ENCODE measurements at places on chromosomes 13 and 19.

- DNase-seq, result no peak
These were observed 133.9 kb downstream of the SLITRK6 start for GRCh38 chr13:85665286-85665685.

DNA sequence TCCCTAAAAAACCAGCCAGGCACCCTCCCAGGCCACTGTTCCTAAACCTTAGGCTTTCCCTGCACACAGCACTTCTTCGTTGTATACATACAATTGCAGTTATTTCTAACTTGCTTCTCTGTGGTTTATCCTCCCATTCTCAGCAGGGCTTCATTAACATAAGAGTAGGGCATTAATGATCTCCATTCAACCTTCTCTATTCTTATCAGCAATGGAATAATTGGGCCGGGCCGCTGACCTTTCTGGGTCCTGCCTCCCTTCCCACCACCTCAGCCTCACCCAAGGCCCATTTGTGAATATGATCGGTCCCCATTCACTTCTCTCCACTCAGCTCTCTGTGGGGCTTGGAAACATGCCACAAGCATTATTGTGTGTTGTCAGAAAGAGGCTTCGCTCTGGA, 184.2 kb downstream of the SUCLA2 start:
- DNase-seq, result no peak

- DNase-seq, result no peak
These were observed 1116.1 kb downstream of the PCDH9 start for GRCh38 chr13:66113882-66114526.

DNA sequence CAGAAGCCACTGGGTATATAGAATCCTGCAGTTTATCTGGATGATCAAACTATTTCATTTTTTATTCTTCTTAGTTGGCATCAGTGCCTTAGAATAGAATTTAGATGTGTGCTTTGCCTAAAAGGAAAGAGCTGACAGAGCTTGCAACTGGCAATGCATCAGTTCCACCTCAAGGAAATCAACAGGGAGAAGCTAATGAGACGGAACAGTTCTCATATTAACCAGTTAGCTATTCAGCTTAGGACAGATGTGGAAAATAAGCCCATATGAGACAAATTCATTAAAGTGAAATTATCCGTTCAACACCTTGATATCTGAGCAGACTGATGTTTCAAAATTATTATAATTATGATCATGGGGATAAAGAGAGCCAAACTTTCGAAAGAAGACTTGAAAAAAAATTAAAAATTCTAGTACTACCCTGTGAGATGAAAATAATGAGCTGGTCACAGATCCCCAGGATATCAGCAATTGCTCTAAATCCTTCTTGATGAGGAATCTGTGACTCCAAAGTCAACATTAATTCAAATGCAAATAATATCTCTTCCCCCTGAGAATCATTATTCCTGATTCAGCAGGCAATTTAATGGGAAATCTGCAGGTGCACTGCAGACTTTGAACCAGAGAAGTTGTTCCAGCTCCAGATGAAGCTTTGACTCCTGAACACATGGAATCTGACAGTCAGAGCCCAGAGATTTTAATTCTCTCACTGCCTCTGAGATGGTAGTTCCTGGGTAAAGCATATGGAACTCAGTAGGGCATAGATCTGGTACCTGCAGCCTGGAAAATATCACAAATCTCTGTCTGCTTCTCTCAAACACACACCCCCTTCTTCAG, 486.8 kb downstream of the FOXO1 start:
- no peak for DNase-seq

DNA sequence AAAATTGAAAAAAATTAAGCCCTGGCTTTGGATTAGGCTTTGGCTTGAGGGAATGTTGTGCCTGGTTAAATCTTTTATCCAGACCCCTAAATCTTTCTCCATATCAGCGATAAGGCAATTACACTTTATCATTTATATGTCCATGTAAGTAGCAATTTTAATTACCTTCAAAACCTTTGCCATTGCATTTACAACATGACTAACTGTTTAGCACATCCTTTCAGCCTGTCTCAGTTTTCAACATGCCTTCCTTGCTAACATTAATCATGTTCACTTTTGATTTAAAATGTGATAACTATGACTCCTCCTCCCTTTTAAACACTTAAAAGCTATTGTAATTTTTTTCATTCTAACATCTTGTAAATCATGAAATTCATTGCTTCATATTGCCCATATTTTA, 583.7 kb downstream of the SLITRK1 start:
- DNase-seq, result no peak

GRCh38 chr19:38647966-38648768, 718 bp downstream of the ACTN4 start:
- no peak for DNase-seq

GRCh38 chr19:49831592-49831991, 13.5 kb downstream of the MED25 start:
- no peak for DNase-seq

DNA sequence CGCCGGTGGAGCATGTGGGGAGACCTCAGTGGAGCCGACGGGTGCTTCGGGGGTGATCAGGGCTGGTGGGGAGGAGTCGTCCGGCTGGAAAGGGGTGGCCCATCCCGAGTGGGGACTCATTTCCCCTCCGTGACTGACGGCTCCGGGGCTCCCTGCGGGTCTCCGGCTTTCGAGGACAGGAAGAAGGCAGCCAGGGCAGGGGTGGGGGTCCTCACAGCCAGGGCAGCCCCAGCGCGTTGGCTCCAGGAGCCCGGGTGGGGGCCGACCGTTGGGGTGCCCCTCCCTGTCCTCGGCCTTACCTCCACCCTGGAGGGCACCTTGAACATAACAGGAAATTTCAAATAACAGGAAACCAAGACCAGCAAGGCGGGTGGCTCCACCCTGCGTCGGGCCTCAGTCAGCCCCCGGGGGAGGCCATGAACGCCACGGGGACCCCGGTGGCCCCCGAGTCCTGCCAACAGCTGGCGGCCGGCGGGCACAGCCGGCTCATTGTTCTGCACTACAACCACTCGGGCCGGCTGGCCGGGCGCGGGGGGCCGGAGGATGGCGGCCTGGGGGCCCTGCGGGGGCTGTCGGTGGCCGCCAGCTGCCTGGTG, at the start of gene S1PR4:
S1PR4 (plus strand) TSS at position 393 of the 596 bp plus-strand sequence; CDS start at position 417, 24 bp downstream.
- no peak for DNase-seq

DNA sequence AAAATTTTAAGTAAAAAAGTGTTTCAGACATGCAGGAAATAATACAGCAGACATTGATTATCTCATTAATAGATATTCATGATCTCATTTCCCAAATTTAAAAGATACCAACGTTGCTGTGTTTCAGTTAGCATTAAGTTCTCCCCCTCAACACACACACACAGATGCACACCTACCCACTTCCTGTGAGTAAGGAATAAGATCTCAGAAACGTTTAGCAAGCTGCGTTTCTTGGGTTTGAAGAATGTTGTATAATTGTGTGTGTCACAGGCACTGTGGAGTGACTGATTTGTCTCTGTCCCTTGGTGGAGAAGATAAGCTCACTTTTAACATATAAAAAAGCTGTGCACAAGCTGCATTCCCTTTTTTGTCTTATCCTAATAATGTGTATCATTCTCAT, 196.8 kb downstream of the PDS5B start:
- no peak for DNase-seq

DNA sequence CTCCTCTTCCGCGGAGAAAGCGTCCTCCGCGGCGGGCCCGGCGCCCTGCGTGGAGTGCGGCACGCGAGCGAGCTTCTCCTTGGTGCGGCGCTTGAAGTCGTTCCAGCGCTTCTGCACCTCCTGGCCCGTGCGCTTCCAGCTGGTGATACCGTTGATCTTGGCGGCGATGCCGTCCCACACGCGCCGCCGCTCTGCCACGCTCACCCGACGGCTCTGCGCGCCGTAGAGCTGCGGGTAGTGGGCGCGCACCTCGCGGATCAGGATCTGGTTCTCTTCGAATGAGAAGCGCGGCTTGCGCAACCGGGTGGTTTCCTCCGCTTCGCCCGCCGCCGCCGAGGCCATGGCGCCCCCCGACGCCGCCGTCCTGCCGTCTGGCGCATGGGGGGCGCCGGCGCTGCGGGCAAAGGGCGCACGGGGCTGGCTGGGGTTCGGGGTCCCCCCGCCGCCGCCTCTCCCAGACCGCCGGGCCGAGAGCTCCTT, 941 bp downstream of the MYPOP start:
- no peak for DNase-seq

- DNase-seq, result no peak
These were observed 14.3 kb downstream of the DLEU7 start for GRCh38 chr13:50829226-50829625.

- DNase-seq, result no peak
These were observed 4.1 kb downstream of the CCDC70 start for GRCh38 chr13:51865838-51866237.

- peak; percentile 20 for DNase-seq
These were observed 14.6 kb downstream of the VSIG10L start for GRCh38 chr19:51327066-51328001.

DNA sequence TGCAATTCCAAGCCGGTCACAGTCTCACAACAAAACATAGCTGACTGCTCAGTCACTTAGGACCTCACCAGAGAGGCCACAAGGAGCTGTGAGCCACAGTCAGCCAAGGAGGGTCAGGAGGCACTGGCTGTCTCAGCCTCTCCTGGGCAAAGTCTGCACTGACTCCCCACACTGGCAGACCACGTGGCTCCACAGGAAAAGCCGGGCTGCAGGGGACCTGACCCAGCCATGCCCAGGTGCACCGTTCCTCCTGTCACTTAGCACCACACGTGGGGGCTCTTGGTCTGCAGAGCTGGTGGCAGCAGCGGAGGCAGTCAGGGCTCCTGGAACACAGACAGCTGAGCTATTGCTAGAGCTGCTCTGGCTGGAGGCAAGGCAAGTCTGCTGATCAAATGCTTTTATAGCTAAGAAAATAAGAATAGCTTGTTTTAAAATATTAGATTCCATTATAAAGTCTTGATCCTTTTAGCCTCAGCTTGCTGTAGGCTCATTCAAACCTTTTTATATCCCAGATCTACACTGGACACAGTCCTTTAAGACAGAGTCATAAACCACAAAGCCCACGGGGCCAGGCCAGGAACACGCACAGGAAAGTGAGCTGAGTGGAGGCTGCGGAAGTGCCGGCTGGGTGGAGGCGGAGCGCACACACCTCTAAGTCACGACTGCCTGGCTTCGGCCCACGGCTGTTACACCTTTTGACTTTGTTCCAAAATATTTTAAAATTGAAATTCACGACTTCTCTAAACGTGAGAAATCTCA, 744.1 kb downstream of the UQCRFS1 start:
- no peak for DNase-seq

GRCh38 chr13:35468195-35468594, 8.3 kb downstream of the MAB21L1 start:
- DNase-seq, result no peak

GRCh38 chr13:36706755-36707154, 32.9 kb downstream of the SERTM1 start:
- no peak for DNase-seq

DNA sequence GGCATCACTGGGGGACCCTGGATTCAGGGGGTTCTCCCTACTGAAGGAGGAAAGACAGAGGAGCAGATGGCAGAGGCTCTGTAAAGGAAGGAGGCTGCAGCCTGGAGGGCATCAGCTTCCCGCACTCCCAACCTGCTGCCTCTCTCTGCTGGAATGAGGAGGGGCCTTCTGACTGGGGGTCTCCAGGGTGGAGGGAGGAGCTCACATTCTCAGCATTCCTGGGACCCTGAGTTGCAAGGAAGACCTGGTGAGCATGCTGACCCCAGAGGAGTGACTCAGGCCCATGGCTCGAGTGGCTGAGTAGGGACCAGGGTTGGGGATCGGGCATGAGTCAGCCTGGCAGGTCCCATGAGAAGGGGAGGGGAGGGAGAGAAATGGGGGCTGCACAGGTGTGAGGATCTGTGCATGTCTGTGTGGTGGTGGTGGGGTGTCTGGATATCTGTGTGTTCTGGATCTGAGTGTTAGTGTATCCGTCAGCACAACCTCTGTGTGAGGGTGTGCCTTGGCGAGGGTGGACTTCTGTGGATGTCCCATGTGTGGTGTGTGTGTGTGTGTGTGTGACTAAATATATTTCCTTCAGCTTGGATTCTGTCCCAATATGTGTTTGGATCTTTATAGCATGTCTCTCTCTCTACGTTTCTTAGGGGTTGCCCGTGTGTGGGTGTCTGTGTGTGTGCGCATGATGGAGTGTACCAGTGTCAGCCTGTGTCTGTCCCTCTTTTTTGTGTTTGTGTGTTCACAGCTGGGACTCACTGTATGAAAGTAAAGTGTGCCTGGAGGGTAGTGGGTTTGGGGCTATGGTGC, 4.6 kb downstream of the AXL start:
- DNase-seq, result no peak

DNA sequence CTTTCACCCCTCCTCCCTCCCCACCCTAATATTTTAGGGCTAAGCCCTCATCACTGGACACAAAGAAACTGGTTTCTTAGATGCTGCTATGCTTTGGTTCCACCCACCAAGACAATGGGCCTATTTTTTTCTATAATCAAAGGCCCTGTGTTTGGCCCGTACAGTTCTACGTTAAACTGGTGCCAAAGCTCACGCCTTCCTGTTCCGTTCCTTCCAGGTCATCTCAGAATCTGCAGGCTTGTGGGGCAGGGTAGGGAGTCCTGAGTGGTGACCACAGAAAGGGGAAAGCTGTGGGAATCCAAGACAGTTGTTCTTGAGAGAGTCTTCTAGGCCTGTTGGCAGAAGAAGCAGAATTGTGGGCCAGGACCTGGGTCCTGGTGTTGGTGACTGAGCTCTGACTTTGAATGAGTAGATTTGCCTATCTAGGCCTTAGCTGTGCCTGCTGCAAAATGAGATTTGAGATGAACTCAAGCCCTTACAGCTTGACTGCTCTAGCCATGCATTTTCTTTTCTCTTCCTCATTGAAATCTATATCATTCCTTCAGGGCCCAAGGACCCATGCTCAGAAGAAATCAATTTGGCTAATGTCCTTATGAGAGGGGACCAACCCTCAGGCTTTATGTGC, 19.1 kb upstream of the CXCL17 start:
- no peak for DNase-seq

- peak; percentile 19 for DNase-seq
These were observed 32.2 kb downstream of the UFM1 start for GRCh38 chr13:38381890-38382289.

DNA sequence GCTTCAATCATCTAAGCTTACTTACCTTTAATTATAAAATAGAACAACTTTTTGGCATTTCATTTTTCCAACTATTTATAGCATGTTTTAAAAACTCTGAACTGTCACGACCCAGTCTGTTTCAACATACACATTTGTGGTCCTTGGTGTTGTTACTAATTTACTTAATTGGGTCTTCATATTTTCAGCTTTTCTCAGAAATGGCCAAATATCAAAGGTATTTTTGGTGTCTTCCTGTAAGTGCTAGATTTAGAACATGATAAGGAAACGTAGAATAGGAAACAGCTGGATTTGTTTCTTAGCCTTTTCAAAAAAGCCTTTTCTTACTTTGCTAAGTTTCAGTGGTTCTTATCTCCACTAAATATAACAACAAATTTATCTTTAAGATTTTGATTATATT, 11.4 kb downstream of the LPAR6 start:
- DNase-seq, result no peak

DNA sequence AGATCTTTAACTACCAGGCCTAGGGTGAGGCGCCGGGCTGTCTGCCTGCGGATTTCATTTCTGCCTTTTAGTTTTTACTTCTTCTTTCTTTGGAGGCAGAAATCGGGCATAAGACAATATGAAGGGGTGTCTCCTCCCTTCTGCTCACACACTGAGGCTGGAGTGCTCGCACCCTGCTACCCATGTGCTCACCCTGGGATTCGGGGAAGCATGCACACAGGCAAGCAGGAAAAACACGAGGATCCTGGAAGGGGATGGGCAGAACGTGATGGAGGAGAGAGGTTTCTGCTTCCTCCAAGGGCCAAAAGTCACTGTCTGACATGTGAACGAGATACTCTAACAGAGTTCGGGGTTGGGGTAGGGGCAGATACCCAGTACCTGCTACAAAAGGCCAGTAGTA, 28.4 kb downstream of the ZNF823 start:
- no peak for DNase-seq

GRCh38 chr13:51858433-51859247, 3.1 kb upstream of the CCDC70 start:
- no peak for DNase-seq
